Kidney glomerular epithelial cell (primary cell): ENCODE measurements at places on chromosomes 11 and 22.

DNA sequence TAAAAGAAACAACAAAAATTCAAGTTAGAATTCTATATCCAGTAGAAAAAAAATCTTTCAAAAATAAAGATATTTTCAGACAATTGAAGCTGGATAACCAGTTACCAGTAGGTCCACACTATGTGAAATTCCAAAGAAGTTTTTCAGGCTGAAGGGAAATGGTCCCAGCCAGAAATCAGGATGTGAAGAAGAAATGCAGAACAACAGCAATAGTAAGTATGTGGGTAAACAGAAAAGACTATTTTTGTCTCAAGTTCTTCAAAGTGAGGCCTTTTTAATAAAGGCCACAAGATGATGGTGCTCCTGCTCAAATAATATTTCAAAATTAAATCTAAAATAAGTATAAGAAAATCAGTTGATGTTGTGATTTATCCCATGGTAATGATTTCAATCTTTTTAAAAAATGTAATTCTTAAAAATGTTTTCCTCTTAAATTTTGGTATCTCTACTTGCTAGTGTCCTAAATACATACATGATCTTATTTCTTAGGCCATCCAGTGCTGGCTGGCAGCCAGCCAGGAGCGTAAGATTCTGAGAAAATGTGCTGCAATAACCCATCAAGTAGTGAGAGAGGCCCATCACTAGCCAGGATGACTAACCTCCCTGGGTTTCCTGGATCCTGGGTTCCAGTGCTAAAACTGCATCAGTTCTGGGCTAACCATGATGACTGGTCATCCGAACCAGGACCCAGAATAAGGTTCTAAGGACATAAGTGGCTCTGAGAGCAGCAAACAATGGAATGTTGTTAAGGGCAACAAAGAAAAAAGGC lies 15.6 kb upstream of the UCP3 start:
- DNase-seq: no peak

- no peak for DNase-seq
Measured at GRCh38 chr11:63530021-63530420, 6.6 kb upstream of the PLAAT4 start.

GRCh38 chr22:36937319-36938027 lies 24.0 kb downstream of the CSF2RB start:
- no peak for DNase-seq

DNA sequence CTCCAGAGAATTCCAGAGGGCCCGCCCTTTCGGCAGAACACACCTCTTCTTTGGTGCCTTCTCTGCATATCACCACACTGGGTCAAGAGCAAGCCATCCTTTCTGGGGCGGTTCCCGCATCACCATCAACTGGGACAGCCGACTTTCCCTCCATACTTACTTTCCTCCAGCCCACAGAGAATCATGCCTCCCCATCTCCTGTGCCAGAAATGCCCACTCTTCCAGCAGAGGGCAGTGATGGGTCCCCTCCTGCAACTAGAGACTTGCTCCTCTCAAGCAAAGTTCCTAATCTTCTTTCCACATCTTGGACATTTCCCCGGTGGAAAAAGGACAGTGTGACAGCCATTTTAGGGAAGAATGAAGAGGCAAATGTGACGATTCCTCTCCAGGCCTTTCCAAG lies 157.7 kb downstream of the C11orf91 start:
- peak; percentile 6 for DNase-seq

DNA sequence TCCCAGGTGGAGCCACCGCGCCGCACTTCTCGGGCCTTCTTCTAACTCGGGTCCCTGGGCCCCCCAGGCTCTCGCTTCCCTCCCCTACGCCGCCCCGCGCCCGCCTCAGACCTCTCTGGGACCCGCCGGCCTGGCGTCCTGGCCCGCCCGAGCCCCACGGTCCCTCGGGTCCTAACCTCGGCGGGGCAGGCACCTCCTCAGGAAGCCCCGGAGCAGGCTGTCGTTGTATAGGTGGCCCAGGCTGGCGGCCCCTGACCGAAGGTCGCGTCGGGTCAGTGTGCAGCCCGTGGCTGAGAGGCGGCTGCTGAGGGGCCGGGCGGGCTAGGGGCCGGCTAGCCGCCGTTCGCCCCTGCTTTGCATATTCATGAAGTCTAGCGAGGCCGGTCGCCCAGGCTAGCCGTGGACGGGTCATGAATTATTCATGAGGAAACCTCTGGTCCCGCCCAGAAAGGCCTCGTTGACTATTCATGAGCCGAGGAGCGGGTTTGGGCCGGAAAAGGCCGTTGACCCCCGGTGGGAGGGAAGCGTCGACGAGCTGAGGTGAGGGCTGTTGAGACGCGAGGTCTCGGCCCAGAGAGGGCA lies at the start of gene HORMAD2:
TSS of gene HORMAD2 (plus strand) at position 513 of the 582 bp plus-strand sequence. CDS start 13,489 bp downstream, outside the sequence.
- no peak for DNase-seq

DNA sequence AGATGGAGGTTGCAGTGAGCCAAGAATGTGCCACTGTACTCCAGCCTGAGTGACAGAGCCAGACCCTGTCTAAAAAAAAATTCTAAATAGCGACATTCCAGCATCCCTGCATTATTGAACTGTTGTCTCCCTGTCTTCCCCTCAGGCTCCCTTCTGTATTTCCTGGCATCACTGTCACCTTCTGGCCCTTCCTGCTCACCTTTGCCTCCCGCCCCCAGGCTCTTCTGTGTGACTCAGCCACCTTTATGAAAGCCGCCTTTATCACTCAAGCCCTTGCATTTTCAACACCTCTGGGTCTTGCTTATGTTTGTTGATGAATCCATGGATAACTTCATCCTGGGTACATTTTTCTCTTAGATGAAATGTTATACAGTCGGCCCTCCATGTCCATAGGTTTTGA lies 21.1 kb downstream of the UBASH3B start:
- no peak for DNase-seq

GRCh38 chr11:106656646-106657045 lies 361.6 kb downstream of the GUCY1A2 start:
- no peak for DNase-seq

- no peak for DNase-seq
Measured at GRCh38 chr11:62688491-62688890, 839 bp downstream of the LRRN4CL start.

GRCh38 chr11:119130662-119131061 lies 9.3 kb downstream of the HINFP start:
- DNase-seq: no peak

DNA sequence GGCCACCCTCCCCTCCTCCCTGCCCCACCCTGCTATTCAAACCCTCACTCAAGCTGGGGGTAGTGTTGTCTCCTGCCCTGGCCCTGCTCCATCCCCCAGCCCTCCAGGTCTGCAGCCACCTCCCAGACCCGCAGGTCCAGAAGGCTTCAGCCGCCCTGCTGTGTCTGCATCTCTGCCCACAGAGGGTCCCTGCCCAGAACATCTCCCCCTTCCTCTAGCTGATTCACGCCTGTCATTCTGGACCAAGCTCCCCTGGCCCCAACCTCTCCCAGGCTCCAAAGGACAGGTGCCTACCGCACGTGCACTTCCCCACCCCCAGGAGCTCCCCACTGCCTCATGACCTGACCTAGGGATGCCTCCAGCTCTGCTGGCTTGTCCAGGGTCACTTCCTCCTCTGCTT lies 16.0 kb upstream of the SHISAL1 start:
- no peak for DNase-seq

- DNase-seq: no peak
Measured at GRCh38 chr11:116397602-116398084, 375.1 kb downstream of the BUD13 start.

- no peak for DNase-seq
Measured at GRCh38 chr22:37559521-37559900, 769 bp upstream of the CDC42EP1 start.

GRCh38 chr11:16410479-16410878 lies 54.1 kb upstream of the SOX6 start:
- peak; percentile 59 for DNase-seq
